EL (cell line): ENCODE measurements at places on chromosomes 6 and 20.

- no peak for DNase-seq
Observed at GRCh38 chr6:45441851-45442453, 64.2 kb upstream of the SUPT3H start.

DNA sequence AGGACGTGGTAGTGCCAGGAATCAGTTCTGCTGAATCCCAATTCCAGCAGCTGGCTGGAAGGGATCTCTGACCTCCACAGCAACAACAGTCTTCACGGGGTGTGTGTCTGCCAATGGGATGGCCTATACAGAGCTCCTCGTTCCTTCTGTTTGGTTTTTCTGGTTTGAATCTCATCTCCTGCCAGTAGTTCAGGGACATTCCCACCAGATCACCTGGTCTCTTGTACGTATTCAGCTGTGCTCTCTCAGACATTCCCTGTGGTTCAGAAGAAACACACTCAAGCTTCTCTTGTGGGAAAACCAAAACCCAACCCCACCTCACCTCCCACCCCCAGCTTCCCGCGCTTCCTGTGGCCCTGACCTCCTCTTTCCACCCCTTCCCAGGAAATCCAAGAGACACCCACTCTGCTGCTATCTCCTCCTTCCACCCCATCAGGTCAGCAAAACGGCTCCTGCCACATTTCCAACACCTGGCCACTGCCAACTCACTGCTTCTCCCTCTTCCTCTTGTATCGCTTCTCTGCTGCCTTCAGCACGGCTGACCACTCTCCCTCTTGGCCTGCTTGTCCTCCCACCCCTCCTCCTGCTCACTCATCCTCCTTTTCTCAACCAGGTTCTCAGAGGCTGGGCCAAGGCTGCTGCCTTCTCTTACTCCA lies 63.3 kb upstream of the PTGIS start:
- DNase-seq, result no peak

DNA sequence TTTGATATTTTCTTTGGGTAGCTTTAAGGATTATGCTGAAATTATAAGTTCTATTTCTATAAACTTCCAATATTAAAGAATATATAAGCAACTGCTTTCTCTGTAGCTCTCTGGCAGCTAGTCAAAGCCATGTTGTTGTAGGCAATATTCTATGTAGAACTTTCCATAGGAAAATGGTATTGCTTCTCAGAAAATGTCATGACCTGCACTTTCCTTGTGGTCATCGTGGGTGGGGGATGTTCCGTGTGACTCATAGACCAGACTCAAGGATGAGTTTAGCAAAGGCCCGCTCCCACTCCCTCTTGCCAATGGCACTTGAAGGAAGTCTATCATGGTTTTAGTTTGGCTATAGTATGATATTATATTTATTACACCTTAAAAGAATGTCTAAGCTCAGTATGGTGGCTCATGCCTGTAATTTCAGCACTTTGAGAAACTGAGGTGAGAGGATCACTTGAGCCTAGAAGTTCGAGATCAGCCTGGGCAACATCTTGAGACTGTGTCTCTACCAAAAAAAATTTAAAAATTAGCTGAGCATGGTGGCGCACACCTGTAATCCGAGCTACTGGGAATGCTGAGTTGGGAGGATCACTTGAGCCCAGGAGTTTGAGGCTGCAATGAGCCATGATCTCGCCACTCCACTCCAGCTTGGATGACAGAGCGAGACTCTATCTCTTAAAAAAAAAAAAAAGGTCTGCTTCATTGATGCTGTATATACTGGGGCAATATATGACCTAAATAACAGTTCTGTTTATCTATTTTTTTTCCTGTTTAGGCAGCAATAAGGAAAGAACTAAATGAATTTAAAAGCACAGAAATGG lies 36.6 kb upstream of the LTV1 start:
- peak; percentile 82 for DNase-seq

DNA sequence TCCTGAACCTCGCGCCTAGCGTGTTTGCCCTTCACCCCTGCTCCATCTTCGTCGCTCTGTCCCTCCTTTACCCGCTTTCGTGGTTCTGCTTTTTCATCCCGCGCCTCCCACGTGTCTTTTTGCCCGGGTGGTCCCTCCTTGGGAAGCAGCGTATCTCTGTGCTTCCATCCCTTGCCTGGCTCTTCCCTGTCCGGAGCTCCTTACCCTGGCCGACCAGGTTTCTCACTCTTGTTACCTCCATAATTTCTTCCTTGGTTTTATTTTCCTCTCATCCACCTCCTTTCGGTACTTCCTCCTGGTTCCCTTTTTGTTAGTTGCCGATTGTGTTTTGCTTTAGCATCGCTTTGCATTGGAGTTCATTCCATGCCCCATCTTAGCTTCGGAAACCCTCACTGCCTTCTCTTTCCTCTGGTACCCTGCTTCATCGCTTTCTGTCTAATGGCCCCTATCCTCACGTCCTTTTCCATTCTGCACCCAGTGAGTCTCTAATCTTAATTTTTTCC lies 735 bp downstream of the FAM135A start:
- DNase-seq, result peak; percentile 26

- no peak for DNase-seq
Observed at GRCh38 chr20:58614984-58615760, 35.9 kb upstream of the STX16 start.

DNA sequence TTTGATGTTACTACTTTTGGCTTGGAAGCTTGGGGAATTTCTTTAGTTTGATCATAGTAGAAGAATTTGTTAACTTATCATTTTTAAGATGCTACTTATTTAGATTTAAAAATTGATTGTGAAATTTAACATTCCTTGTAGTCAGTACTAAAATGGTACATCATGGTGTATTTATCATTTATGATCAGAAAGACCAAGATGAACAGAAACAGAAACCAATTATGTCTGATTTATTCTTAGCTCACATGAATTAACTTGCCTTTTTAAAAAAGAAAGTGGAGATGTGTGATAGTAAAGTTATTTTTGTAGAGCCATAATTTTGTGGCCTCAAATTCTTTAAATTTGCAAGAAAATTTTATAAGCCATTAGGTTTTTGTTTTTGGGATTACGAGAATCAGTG lies 77.6 kb downstream of the LIN28B start:
- DNase-seq, result no peak

DNA sequence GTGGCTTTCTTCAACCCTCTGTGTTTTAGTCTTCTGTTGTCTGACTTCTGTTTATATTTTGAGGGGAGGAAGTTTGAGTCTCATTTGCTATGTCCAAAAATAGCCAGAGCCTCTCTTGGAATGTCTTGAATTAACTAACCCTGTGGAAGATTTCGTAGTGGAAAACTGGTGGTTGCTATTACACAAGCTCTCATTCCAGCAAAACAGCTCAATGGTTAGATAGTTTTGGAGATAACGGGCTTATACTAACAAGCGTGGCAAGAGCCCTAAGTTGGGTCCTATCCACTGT lies 1.6 kb downstream of the CCN2 start:
- DNase-seq, result no peak

GRCh38 chr6:8282380-8282779 lies 153.0 kb downstream of the SLC35B3 start:
- no peak for DNase-seq

DNA sequence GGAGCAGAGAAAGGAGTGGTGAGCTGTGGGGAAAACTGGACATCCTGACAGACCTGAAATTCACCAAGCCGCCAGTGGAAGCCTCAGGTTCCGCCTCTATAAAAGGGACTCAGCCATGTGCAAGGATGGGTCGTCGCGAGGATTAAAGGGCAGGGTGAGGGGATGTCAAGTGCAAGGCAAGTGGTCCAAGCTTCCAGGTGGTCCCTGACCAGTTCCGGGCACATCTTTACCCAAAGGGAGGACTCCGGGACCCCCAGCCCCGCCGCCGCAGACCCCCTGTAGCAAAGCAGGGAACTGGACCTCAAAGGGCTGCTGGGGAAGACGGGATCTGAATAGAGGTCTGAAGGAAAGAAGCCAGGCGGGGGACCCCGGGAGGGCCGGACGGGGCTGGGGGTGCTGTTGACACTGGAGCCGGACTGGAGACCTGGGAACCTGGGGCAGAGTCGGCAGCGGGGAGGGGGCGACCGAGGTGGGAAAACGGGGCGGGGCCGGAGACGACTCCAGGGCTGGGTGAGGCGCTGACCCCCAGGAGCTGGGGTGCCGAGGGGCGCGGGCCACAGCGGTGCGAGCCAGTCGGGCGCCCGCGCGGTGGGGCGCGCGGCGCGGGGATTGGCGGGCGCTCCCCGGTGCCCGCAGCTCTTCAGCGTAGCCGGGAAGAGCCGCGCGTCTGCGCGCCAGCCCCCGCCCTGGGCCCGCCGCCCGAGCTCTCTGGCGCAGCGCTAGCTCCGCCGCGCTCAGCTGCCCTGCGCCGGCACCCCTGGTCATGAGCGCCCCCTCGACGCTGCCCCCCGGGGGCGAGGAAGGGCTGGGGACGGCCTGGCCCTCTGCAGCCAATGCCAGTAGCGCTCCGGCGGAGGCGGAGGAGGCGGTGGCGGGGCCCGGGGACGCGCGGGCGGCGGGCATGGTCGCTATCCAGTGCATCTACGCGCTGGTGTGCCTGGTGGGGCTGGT lies at the start of gene SSTR4:
SSTR4 (plus strand) TSS at position 592 of the 951 bp plus-strand sequence; CDS start at position 764, 172 bp downstream.
- no peak for DNase-seq

- DNase-seq, result peak; percentile 25
Observed at GRCh38 chr6:146670161-146670560, 71.4 kb downstream of the ADGB start.

- peak; percentile 30 for DNase-seq
Observed at GRCh38 chr20:60055740-60056139, 97.5 kb downstream of the CDH26 start.

DNA sequence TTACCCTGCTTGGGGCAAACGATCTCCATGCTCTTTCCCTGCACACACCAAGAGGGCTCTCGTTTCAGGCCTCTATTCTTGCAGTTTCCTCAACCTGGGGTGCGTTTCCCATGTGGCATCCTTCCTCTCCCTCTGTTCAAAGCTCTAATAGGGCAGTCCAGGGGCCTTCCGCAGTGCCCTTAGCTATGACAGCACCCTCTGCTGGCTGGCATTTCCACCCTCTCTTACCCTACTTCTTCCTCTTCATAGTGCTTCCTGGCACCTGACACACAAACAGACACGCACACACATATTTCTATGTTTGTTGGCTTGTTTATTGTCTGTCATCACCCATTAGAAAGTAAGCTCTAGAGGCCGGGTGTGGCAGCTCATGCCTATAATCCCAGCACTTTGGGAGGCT lies 294.0 kb downstream of the CLIC5 start:
- DNase-seq, result no peak

DNA sequence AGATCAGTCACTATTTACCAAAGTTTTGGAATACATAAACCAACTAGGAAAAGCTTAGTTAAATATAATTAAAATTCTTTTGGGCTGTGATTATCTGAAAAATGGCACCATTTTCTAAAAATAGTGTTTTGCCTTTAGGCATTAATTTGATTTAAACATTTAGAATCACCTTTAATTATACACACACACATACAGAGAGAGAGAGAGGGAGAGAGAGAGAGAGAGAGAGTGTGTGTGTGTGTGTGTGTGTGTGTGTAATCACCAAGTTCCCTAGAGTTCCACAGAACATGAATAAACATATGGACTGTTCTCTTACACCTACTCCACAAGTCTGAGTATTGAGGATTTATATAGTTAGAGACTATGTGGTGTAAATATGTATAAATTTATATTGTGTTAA lies 141.2 kb upstream of the ATXN1 start:
- DNase-seq, result no peak

- no peak for DNase-seq
Observed at GRCh38 chr6:113707194-113707593, 150.0 kb upstream of the MARCKS start.

DNA sequence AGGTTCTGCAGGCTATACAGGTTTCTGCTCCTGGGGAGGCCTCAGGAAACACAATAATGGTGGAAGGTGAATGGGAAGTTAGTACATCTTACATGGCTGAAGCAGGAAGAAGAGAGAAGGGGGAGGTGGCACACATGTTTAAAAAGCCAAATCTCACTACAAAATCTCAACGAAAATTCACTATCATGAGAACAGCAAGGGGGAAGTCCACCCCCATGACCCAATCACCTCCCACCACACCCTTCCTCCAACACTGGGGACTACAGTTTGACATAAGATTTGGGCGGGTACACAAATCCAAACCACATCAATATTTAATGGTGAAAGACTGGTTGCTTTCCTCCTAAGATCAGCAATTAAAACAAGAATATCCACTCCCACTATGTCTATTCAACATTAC lies 13.8 kb upstream of the POLR1H start:
- no peak for DNase-seq
